ENCODE measurements at places on chromosomes 6 and 20.

GRCh38 chr6:6052216-6052615 lies 45.5 kb upstream of the NRN1 start:
- DNase-seq = no peak

- no peak for DNase-seq
These were observed 4.9 kb downstream of the RGS17 start for GRCh38 chr6:153126218-153126617.

- no peak for DNase-seq
These were observed 18.4 kb upstream of the AKAP7 start for GRCh38 chr6:131116755-131117360.

- DNase-seq = no peak
These were observed 52.7 kb downstream of the IL20RA start for GRCh38 chr6:136992113-136992512.

DNA sequence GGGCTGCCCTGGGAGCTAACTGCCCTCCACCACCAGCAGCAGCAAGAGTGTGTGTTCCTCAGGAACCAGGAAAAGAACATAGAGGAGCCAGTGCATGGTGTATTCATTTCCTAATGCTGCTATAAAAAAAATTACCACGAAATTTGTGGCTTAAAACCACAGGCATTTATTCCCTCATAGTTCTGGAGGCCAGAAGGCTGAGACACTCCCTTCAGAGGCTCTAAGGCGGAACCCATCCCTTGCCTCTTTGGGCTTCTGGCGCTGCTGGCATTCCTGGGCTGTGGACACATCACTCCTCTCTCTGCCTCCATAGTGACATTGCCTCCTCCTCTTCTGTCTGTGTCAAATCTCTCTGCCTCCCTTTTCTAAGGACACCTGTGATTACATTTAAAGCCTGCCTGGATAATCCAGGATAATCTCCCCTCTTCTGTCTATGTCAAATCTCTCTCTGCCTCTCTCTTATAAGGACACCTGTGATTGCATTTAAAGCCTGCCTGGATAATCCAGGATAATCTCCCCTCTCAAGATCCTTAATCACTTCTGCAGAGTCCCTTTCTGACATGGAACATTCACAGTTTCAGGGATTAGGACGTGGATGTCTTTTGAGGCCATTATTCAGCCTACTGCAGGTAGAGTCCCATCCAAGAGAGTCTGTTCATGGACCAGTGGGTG lies 54.7 kb downstream of the NDUFAF5 start:
- DNase-seq = no peak

- DNase-seq = no peak
These were observed 2.2 kb upstream of the CCM2L start for GRCh38 chr20:32007787-32008616.

- no peak for DNase-seq
These were observed 584.7 kb downstream of the BMP2 start for GRCh38 chr20:7352165-7352564.

GRCh38 chr20:35547329-35547728 lies 5.5 kb downstream of the ERGIC3 start:
- DNase-seq = no peak

GRCh38 chr6:141265756-141266623 lies 866.7 kb upstream of the GJE1 start:
- DNase-seq = no peak

GRCh38 chr6:75812560-75812959 lies 63.5 kb downstream of the MYO6 start:
- no peak for DNase-seq

GRCh38 chr20:2140561-2140960 lies 38.9 kb downstream of the STK35 start:
- DNase-seq = no peak

GRCh38 chr6:143002686-143003085 lies 57.7 kb upstream of the HIVEP2 start:
- no peak for DNase-seq

GRCh38 chr6:570825-571224 lies 86.1 kb downstream of the HUS1B start:
- no peak for DNase-seq

GRCh38 chr6:163579111-163579879 lies 164.8 kb downstream of the QKI start:
- DNase-seq = no peak

DNA sequence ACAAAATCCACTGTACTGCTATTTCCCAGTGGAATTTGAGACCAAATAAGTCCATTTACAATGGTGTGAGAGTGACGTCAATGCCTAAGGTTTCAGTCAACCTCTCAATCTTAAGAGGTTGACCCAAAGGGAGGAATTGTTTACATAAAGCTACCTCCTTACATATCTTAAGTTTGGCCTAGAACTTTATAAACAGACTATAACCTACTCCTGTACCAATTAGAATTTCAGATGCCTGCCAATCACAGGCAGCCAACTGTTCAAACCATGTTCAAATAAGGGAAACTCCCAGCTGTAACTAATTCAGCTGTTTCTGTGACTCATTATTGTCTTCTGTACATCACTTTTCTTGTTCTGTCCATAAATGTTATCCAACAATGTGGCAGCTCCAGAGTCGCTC lies 14.5 kb downstream of the LGSN start:
- no peak for DNase-seq

- DNase-seq = no peak
These were observed 33.3 kb upstream of the TGM2 start for GRCh38 chr20:38198238-38198861.

GRCh38 chr20:37075932-37076685 lies 19.7 kb downstream of the RBL1 start:
- no peak for DNase-seq

DNA sequence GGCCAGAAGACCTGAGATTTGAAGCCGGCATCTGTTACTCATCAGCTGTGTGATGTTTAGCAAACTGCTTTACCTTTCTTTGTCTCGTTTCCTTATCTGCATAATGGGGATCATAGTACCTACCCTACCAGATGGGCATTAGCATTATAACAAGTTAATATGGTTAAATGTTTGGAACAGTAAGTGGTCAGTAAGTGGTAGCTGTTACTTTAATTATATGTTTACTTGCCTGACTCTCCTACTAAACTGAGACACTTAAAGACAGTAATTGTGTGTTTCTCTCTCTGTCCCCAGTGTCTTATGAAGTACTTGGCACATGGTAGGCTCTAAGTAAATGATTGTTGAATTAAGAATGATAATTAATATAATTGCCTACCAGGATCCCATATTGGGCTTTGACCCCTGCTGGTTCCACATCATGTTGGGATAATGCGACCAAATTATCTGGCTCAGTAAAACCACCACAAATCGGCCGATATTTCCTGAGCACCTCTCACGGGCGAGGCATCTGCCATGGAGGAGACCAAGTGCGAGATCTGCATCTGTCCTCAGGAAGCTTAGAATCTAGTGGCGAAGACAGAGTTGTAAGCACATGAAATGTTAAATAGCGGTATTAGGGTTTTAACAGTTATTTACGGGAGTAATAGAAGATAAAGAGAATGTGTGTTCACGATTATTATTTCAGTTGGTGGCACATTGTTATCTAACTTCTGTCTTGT lies 31.4 kb downstream of the PTK7 start:
- DNase-seq = no peak
